AG08395 (cell line): ENCODE measurements at places on chromosomes 1 and 21.

DNA sequence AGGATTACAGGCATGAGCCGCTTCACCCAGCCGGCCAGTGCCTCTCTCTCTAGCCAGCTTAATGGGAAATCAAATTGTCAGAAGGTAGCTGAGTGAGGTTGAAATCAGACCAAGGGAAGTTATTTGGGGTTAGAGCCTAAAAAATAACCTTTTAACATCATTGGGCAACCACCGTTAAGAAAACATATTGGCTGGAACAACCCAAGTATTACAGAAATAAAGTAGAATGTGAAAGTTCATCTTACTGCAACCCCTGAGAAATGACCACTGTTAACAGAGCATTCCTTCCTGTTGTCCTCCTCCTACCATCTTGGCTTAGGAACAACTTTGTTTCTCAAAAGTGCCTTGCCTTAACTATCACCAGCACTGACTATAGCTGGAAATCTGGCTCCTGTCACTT lies 3.2 kb upstream of the RNF186 start:
- no peak for DNase-seq

- DNase-seq: no peak
These were observed 3.2 kb downstream of the NR0B2 start for GRCh38 chr1:26910343-26911160.

- no peak for DNase-seq
These were observed 131.4 kb upstream of the COL6A1 start for GRCh38 chr21:45850181-45850580.

- no peak for DNase-seq
These were observed 94.1 kb upstream of the CASZ1 start for GRCh38 chr1:10890491-10891071.

- peak; percentile 79 for DNase-seq
These were observed 2.3 kb upstream of the RUNX1 start for GRCh38 chr21:35051287-35051818.

DNA sequence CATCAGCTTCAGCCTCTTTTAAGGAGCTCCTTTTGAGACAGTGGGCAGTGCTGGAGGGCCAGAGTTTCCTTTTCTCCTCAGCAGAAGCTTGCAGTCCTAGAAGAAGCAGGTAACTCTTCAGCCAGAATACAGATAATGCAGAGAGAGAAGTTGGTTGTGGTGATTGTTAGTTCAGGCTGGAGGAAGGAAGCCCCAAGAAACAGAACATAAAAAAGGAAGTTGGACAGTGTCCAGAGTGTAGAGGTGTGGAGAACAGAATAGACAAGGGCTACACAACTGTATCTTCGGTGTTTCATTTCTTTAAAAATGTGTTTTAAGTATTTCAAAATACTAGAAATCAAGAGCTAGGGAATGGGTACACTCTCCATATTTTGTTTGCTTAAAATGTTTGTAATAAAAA lies 6.4 kb upstream of the TACSTD2 start:
- DNase-seq: no peak

DNA sequence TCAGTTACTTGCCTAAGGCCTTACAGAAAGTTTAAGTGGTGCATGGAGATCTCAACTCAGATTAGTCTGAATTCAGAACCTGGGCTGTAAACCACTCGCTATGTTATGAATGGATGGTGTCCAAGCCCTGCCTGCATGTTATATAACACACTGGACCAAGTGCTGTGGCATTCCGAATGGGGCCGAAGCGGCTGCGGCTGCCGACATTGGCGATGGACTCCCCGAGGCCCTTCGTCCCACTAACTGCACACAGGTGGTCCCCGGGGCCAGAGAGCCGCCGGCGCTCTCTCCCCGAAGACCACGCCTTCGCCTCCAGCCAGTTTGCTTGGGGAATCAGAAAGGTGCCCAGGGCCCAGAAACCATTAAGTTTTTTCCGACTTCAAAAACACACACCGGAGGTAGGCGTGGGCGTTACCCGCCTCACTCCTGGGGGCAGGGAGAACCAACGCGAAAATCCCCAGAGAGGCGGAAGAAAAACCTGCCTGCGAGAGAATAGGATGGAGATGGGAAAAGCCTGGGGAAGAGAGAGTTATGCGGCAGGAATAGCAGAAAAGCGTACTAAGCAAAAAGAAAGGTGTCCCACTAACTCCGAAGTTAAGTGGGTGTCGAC lies 579 bp upstream of the TENT5C start:
- peak; percentile 12 for DNase-seq

DNA sequence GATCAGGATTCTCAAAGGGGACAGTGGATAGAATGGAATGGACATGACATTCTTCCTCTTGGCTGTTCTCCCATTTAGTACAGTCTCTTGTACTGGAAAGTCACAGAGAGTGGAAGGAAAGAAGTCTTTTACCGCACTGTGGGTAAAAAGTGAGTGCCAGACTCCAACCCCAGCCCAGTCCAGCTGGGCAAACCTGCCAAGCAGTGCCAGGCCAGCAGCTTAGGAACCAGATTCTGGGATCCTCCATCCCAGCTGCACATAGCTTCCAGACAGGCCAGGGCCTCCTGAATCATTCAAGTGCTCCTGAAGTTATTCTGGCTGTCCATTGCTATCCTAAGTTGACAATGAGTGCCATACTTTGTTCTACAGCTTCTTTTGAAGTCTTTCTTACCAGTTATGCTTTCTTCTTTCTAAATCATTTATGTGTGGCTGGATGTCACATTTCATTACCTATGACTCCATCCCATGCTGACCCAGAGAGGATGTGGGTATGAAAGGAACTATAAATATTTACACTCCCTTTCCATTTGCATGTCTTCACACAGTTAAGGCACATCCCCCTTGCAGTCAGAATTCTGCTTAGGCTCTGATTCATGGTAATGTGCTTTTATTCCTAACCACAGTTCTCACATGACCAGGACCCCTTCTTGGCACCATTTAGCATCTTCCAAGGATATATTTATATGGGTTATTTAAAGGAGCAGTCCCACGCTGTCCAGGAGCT lies 88.9 kb downstream of the AK5 start:
- DNase-seq: peak; percentile 79

DNA sequence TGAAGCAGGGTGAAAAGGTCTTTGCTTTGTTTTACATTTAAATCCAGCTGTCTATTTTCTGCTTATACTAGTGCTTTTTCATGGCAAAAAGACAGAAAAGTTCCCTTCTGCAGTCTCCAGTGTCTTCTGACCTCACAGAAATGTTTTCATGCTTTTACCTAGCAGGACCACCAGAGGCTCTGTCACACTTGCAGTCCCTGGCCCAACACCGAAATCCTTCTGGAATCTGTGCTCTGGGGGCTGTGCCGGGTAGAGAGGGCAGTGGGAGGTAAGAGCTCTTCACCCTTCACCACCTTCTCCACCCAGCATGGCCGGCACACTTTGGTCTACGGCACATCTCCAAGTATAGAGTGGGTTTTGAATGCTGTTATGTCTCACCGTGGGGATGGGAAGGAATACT lies 20.8 kb downstream of the GNAT2 start:
- no peak for DNase-seq

DNA sequence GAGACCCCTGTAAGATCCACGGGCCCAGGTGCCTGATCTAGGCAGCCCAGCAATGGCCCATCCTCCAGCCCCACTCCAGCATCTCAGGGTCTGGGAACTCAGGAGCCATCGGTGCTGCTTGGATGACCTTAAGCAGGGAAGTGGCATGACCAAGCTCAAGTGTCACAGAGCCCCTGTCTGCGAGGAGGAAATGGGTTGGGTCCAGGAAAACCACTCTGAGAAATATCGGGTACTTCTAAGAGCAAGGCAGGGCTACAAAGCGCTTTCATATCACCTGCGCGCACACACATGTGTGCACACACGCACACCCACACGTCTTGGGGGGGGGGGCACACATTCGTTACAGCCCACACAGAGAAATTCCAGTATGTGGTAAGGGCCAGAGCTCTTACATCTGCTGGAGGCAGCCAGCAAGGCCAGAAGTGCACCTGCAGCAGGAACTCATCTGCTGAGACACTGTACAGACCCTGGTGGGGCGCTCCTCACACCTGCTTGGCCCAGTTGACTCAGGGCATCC lies 32.6 kb upstream of the SPOCD1 start:
- DNase-seq: no peak

- DNase-seq: no peak
These were observed 92.3 kb upstream of the COL6A1 start for GRCh38 chr21:45889256-45889655.

DNA sequence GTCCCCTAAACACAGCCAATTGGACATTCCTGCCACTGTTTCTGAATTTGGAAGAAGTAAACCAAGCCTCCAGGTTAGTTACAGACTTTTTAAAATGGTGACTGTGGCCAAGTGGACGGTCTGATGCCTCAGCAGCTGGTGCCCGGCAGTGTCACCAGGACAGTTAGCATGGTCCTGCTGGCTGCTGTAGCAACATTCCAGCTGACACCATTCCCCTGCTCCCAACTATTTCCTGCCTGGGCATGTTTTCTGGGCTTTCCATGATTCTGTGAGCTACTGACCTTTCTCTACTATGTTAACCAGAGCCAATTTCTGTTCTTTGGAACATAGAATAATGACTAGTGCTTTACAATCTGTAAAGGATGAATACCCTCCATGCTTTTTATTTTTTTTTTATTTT lies 95.0 kb downstream of the TLR5 start:
- DNase-seq: no peak

DNA sequence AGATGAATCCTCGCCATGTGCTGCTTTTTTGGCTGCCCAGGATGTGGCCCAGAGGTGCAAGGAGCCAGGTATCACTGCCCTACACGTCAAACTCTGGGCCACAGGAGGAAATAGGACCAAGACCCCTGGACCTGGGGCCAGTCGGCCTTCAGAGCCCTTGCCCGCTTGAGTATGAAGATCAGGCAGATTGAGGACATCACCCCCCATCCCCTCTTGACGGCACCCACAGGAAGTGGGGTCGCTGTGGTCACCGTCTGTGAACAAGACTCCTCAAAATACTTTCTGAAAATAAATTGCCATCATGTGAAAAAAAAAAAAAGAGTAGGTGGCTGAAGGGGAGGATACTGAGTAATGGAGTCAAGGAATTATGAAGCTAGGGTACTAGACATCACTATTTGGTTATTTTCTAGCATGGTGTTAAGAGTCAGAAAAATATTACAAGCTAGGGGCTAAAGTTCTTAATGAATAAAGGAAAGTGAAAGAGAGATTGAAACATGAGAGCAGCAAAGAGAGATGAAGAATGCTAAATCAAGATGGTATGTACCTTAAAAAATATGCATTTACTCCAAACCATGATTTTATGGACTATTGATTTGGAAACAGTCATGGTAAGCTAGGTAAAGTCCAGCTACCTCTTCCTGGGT lies 84.9 kb downstream of the CLEC20A start:
- DNase-seq: no peak

DNA sequence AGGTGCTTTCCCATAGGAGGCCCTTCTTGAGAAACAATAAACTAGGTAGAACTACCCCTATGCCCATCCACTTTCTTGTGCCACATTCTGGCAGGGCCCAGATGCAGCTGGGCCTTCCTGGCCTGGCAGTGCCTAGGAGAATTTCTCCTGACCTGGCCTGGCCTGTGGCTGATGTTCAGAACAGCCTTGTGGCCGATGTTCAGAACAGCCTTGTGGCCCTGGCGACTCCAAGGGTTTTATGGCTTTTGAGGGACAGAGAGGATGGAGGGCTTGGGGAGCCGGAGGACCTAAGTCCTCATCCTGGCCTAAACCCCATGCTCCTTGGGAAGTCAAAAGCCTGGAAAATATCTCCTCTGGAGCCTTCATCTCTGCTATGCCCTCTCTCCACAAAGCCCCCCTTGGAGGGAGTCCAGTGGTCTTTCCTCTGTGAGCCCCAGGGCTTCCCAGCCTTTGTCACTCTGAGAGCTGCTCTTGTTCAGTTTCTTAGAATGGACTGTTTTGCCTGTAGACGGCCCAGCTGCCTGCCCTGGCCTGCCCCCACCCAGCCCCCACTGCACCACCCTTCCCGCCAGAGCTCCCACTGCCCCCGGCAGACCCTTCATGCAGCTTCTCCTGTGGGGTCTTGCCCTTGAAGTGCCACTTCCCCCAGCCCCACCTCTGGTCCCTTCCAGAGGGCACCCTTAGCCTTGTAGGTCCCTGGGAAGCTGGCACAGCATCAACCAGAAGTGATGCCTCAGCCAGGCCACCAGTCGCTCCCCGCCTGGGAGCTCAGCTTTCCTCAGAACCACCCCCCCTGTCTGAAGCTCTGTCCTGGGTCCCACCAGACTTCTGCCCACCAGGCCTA lies 7.0 kb downstream of the GPR37L1 start:
- DNase-seq: no peak

GRCh38 chr1:152817309-152817708 lies 5.5 kb downstream of the LCE1B start:
- no peak for DNase-seq

DNA sequence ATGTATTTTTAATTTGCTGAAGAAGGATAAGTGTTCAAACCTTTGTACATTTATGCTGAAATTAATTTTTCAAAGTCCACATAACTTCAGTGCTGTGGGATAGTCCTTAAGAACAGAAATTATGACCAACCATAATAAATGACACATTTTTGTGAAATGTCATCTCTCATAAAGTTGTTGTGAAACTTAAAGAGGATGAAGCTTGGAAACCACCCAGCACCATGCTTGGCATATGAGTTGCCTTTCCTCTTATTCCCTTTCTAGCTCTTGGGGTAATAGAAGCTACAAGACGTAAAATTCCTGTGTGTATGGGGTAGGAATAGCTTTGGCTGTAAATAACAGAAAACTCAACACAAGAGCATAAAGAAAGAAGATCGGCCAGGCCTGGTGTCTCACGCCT lies 18.9 kb upstream of the USP24 start:
- DNase-seq: peak; percentile 57

DNA sequence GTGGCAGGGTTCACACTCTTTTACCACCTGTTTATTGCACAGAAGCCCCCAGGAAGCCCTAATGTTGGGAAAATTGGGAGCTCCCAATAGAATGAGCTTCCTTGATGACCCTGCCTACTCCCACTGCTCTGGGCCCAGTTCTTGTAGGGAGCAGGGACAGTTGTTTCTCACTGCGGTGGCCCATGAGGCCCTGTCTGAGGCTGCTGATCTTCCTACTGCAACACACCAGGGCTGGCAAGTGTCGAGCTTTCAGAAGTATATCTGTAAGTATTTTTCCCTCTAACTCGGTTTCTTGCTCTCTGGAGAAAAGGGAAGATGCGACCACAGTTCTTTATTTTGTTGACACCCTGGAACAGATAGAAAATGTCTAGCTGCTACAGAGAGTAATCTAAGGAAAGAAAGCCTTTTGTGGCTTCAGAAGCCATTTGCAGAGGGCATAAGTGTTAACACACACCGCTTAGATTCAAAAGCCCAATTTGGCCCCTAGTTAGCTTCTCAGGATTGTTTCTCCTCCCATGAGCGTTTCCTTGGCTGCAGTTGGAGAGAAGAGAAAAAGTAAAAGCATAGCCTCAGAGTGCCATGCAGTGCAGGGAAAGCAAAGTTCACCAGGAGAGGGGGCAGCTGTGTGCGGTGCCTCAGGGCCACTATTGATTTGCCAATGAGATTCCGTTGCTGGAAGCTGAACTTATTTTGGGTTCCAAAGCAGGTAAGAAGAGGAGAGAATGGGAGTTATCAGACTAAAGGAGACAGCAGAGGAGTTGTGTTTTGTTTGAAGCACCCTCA lies 102.6 kb downstream of the SELENOF start:
- DNase-seq: no peak
